ENCODE measurements at places on chromosomes 5 and 9.

DNA sequence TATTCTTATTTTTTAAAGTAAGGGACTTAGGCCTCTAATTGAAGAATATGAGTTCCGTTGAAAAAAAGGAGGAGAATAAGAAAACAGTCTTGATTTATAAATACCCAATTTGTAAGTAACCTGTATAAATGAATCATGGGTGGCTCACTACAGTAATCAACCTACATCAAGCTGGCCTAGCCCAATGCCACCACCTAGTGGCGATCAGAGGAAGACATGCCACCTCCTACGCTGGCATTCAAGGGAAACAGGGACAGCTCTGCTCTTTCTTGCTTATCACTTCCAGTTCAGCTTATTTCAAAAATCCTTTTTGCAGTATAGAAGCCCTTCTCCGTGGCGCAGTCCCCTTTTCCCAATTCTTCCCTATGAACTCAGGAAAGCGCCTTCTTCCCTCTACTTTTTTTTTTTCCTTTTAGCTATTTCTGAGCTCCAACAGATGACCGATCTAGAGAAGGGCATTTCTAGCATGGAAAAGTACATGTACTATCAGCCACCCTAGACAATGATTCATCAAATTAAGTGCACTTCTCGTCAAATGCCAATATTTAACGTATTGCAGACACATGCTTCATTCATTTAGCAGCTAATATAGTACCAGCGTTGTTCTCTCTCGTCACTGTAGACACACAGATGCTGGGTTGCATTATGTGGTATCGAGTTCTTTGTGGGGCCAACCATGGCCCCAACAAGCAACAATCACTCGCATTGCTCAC is 28.3 kb downstream of the PTPN3 start:
- DNase-seq = peak; percentile 52

DNA sequence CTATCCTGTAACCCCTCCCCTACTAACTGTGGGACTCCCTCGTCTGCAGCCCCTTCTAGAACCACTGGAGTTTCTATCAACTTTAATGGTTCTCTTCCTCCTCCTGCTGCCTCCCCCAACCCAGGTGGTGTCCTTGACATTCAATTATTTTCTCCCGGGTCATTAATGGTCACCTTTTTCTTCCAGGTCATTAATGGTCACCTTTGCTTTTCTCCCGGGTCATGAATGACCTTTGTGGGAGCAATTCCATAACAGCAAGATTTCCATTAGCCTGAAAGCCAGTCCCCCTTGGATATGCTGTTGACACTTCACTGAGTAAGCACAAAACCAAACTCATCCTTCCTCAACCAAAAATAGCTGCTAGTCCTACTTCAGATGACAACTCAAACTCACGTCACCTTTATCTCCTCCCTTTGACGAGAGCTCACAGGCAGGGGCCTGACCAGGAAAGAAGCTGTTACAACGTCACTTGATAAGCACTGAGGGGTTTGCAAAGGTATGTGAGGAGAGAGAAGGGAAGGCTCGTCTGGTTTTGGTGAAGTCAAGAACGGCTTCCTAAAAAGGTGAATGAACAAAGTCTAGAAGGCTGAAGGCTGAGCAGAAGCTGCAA is 10.9 kb downstream of the CCDC127 start:
- DNase-seq = no peak

DNA sequence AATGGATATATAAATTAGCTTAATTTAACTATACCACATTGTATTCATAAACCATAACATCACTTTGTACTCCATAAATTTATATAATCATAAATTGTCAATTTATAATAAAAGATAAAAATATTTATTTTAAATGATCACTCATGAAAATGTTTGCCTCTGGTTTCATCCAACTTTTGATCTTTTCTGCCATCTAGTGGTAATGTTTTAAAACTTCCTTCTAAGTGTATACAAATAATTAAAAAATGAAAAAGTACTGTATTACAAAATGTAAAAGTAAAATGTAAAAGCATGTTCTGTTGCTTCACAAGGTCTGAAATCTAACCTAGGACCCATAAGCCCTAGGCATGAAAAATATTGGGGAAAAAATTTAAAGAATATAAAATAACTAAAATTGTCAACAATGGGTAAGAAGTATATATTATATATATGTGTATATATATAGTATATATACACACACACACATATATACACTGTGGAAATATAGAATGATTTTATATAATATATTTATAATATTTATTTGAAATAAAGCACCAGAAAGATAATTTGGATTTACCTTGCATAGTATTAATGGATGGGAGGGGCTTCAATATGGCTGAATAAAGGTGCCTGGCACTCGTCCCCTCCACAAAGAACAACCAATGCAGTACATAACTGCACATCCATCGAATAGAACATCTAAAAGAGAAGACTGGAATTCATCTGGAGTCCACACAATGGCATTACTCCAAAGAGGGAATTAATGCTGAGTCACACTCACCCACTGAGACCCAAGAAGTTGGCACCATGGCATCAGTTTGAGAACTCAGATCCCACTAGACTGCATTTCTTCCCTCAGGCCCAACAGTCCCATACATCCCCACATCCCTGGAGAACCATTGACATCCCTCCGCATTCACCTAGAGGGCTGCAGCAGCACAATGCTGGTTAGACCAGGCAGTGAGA is 32.5 kb downstream of the ANXA1 start:
- DNase-seq = peak; percentile 5

- DNase-seq = no peak
Observed at GRCh38 chr5:5304361-5305020, 118.0 kb upstream of the ICE1 start.

- DNase-seq = no peak
Observed at GRCh38 chr5:78221964-78222451, 72.5 kb downstream of the AP3B1 start.

DNA sequence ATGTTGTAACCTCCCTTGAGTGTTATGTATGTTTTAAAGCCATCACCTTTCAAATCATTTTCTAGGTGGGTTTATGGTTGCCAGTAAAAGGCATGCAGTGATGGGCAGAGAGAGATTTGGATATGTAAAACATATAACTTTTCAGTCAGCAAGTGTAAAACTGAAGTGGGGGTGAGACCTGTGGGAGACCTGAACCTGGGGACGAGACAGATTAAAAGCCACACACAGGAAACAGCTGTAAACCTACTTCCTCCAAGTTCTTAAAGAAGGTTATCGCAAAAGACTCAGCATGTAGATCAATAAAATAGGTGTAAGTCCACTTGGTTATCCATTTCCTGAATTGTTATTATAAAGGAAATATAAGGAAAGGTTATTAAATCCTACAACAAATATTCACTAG is 76.6 kb downstream of the YIPF5 start:
- no peak for DNase-seq

DNA sequence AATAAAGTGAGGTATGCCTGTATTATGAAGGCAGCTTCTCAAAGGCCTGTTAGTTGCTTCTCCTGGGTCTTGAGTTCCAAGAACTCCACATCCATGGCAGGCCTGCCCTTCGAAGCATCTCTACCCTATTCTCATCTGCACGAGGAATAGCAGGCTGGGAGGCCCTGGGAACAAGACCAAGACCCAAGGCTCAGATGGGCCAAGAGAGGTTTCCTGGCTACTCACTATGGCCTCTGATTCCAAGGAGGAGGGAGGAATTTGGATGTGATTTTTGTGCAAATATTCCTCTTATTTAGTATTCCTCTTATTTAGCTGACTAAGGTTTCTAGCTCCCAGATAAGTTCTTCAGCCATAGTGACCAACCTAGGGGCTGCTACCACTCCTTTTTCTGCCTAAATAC is 151.3 kb downstream of the SAXO1 start:
- DNase-seq = no peak

GRCh38 chr5:78523314-78524193 is 125.0 kb downstream of the LHFPL2 start:
- DNase-seq = no peak

DNA sequence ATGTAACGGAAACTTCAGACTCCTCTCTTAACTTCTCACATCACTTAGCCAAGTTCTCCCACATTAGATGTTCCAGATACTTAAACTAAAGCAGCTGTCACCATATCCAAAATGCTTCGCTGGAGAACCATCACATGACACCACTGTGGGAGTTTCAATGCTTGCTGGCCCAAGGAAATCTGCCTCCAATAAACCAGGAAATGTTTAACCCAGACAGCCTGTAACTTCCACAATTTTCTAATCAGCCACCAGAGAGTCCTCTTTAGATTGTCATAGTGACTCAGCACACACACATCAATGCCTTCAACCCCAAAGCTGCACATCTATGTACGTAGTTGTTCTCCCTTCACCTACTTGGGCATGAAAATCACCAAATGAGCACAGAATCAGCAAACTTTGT is 118.7 kb downstream of the LPAR1 start:
- peak; percentile 81 for DNase-seq

DNA sequence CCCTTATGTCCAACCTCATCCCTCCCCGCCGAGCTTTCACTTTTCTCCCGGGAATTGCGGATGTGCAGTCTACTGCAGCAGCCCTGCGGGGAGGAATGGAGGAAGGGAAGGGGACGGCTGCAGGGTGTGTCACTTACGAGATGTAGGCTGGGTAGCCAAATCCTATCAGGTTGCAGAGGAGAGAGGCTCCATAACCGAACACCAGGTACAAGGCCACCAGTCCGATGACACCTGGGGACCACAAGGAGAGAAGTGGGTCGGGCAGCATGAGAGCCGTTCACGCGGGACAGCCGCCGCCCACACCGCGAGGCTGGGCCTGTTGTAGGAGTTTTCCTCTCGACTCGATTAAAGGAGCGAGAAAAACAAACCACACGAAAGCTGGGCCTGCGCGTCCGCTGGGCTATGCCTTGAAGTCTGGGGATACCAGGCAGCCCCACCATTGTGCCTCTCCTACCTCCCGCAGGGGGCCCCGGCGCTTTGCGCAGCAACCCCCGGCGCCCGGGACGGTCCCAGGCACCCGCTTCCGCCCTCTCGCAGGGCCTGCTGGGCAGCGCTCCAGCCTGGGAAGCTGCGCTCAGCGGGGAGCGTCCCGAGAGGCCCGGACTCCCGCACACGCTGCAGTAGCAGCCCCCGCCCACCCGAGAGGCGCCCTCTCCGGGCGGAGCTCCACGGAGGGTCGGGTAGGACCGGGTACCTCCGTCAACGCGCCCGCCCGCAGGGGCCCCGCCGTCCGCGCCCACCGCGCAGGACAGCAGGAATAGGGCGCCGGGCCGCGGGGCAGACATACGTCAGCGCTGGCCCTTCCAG is 798 bp downstream of the REEP5 start:
- no peak for DNase-seq

- no peak for DNase-seq
Observed at GRCh38 chr9:123548741-123549545, 192.9 kb downstream of the CRB2 start.

DNA sequence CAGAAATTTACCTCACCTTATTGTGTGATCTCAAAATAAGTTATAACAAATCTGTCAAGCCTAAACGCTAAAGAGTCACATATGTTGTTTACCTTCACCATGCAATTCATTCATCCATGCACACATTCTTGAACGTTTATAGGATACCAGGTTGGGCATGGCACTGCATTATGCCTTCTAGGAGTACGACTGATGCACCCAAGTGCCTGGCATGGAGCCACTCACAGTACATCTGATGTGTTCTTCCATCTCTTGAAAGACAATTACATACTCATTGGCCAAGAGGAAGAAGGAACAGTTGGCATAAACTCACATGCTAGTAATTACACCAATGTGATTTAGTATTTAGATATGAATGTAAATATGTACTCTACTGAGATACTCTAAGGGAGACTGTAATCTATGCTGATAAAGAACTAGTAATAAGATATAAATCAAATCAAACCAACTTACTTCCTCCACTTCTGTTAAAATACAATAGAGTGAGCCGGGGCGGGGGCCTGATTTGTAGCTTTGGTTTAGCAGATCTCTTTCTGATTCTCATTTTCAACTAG is 90.7 kb downstream of the LPAR1 start:
- DNase-seq = no peak

Data from AG09309 (cell line).